K562 (cell line): ENCODE measurements at places on chromosomes 1 and 21.

- no peak for DNase-seq
Observed at GRCh38 chr1:53604291-53604919, 134.6 kb downstream of the GLIS1 start.

DNA sequence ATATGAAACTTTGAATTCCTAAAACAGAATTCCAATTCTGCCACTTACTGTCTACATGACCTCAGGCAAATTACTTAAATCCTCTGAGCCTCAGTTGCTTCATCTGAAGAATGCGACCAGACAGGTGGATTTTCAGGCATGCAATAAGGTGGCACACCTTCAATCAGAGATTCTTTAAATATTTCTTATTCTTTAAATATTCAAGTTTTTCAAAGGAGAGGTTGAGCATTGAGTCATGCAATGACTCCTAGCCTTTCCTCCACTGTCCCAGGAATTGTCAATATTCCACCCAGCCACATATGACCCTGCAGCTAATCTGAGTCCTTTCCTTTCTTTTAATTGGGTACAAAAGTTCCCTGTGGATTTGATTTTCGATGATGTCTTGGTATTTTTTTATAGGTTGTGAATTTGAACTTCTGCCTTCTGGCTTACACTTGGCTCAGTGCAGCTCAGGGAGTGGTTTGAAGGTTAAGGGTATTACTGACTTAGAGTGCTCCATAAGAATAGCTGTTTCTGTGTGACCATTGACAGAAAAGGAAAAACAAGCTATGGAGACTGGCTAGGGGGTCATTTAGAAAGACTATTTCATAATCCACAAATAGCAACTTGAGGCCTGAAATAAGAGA lies 52.2 kb upstream of the PRDX6 start:
- no peak for DNase-seq

DNA sequence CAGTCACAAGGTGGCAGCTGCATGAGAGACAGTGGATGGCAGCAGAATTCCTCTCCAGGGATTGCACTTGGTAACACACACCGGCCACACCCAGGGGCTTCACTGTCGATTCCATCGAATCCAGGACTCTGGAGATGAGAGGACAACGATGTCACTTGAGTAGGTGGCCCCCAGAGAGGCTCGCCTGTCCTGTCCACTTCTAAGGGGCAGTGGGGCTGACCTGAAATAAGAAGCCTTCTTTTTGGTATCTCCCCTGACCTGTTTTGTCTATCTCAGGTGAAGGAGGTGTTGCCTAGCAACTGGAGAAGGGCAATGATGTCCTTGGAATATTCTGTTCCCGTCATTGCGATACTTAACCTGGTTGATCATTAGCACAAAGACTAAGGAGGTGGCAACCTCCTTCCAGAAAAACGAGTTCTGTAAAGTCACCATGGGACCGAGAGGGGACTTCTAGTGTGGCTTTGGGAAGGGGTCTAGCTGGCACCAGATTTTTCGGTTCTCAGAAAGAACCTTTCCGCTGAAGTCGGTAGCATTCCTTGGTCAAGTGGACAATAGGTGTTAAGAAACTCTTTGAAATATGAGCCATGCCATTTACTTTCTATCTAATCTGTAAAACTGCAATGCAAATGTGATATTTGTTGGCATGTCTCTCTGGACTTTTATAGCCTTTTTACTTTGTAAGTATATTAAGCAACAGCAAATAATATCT lies 85.2 kb upstream of the TMPRSS2 start:
- DNase-seq = no peak

DNA sequence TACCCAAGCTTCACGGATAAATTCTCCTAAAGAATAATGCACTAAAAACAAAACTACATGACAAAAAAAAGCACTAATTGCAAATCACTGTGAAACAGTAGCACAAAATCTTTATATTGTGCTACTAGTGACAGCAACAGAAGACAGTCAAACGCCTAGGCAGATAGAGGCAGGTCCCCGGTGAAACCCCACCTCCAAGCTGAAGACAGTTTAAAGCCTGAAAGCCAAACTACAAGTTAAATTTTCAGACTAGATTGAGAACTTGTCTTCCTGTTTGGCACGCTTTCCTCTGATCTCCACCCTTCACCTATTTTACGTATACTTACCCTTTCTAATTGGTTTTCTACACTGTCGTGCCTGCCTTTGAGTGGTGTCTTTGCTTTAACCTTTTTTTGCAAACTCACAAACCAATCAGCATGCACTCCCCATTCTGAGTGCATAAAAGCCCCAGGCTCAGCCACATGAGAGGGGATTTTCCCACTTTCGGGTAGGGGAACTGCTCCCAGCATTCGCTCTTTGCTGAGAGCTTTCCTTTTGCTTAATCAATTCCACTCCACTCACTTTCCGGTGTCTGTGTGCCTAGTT lies 3.6 kb upstream of the BACH1 start:
- DNase-seq = no peak

DNA sequence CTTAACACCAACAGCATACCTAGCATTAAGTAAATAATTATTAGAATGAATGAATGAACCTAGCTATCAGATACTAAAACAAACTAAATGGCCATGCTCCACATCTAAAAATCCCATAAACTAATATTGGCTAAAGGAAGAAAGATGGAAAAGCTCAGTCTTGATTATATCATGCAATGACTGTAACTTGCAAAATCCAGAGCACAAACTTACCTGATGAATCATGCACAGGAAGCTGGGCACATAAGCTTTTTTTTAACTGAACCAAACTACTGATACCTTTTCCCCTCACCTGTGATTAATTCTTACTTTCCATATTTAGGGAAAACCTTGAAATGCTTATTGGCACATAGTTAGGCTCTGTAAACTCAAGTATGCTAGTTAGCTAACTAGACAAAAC lies 70.2 kb downstream of the KIF14 start:
- no peak for DNase-seq

GRCh38 chr1:80211691-80212380 lies 1205.3 kb upstream of the ADGRL4 start:
- no peak for DNase-seq

GRCh38 chr21:29007810-29008209 lies 11.3 kb downstream of the RWDD2B start:
- DNase-seq = no peak

DNA sequence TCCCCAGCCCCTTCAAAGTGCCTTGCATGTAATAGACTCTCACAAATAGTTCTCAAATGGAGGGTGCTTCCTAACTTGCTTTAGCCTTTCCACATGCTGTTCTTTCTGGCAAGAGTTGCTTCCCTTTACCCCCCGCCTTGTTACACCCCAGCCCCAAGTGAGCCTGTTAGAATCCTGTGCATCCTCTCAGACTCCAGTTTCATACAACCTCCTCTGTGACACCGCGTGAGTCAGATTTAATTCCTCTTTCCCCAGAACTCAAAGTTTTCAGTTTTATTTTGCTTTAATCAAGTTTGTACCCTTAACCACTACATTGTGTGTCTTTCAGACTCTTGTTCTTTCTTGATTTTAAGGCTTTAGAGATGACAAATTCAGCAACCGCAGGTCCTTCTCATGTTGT lies 234.5 kb upstream of the HOOK1 start:
- no peak for DNase-seq

- peak; percentile 42 for DNase-seq
Observed at GRCh38 chr1:202161151-202162046, 997 bp upstream of the PTPN7 start.

- DNase-seq = peak; percentile 99
Observed at GRCh38 chr1:11948822-11949458, 14.4 kb downstream of the PLOD1 start.

- peak; percentile 59 for DNase-seq
Observed at GRCh38 chr21:44029460-44030087, 17.5 kb downstream of the TRAPPC10 start.

- DNase-seq = no peak
Observed at GRCh38 chr1:157542676-157543075, 9.6 kb downstream of the FCRL5 start.

DNA sequence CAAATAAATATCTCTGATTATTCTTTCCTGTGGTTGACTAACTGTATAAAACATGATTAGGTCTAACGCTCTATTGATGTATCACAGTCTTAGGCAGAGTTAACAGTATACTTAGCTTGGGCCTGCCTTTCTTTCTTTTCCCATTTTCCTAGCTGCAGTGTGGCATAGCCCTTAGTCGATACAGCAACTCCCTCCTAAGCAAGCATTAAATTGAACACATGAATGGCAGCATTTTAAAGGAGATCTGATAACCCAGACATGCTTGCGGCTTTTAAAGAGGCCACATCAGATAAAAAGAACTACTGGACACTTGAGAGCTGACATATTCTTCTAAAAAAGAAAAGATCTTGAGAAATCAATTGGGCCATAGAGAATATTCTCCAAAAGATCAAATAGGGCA lies 312.0 kb upstream of the TMPRSS15 start:
- DNase-seq = no peak

- DNase-seq = peak; percentile 24
Observed at GRCh38 chr1:198681831-198682759, 43.3 kb downstream of the PTPRC start.

- no peak for DNase-seq
Observed at GRCh38 chr1:47477595-47478080, 39.8 kb downstream of the FOXD2 start.

DNA sequence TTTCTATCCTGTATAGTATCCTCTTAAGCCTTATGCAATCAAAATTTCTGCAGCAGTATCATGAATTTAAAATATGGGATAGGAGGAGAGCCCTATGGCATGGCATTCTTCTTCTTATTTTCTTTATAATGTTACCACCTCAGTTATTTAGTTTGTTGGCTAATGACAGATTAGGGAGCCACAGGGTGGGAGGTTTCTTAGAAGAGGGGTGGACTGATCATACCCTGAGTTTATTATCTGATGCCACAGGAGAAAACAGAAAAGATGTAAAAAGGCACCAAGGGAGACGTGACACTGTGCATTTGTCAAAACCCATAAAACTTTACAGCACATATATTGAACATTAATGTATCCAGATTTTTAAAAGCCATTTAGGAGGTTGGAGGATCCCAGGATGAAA lies 66.9 kb downstream of the LRRC8D start:
- DNase-seq = no peak
